ENCODE measurements at places on chromosomes 6 and 20.

DNA sequence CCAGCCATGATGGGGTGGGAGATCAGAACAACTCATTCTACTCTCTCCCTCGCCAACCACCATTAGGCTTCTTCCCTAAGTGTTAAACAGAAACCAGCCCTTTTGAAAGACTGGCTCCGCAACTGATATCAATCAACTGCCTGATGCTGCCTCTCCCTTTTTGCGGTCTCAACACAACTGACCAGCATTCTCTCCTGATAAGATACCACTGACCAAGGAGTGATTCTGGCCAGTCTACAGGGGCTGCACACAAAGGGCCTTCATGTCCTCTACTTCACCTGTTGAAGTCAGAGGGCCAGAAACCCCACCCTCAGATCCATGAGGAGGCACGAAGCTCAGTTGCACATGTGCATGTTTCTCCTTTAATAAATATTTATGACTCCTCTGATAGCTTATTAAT, 145.1 kb downstream of the CD24 start:
- DNase-seq = no peak

DNA sequence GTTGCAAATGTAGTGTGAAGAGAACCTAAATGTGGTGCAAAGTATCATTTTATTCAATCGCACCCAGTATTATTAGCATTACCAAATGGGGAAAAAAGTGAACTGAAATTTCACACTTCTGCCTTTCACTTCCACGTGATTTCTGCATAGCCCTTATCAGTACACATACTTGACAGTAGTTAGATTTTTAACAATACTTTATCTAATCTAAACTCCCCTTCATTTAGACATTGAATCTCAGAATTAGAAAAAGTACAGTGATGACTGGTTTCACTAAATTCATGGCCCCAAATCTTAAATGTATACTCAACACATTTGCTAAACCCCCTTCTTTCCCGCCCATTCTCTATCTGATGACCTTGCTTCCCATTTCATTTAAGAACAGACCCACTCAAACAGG, 14.3 kb downstream of the STX7 start:
- no peak for DNase-seq

DNA sequence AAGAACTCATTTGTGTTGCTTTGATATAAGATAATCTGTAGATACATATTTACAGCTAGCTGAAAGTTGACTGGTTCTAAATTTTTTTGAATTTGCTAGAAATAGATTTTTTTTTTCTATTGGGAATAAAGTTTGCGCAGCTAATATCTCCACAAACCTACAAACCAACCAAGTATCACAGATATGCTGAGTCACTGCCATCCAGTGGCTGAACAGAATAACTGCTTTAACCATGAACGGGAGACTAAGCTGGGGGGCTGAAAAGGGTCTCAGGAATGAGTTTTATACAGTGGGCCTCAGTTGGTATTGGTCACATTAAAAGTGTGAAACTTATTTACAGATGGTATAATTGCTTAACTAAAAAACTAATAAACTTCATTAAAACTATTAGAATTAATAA, 326.7 kb upstream of the CNR1 start:
- DNase-seq = no peak

DNA sequence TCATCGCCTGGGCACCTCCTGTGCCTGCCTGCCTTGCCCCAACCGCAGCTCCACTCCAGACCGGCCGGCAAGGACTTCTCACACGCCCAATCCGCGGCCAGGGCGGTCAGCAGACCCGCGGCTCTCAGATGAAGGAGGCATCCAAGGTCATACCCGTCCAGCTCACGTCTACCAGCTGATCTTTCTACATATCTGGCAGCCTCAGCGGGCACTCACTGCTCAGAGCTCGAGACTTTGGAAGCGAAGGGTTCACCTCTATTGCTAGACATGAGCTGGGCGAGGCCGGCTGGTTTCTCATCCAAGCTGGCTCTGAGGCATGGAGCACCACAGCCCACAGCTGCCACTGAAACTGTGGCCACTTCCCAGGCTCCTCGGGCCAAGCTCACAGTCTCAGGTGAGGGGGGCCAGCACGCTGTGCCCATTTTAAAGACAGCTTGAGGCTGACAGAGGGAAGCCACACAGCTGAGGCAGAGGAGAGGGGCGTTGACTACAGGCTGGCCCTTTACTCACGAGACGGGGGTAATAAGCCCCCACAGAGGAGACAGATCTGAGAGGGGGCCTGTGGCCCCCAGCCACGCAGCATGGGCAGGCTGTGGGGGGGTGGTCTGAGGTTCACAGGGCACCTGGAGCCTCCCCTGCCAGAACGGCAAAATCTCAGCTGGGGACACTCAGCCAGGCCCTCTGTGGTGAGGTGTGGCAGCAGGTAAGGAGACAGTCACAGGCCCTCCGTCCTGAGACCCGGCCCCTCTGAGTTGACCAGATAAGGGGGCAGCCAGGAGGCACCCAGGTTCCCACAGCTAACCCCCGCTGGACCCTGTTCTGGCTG, 2.0 kb downstream of the LAMA5 start:
- DNase-seq = no peak

GRCh38 chr6:139939189-139939979, 564.9 kb upstream of the CITED2 start:
- DNase-seq = no peak

DNA sequence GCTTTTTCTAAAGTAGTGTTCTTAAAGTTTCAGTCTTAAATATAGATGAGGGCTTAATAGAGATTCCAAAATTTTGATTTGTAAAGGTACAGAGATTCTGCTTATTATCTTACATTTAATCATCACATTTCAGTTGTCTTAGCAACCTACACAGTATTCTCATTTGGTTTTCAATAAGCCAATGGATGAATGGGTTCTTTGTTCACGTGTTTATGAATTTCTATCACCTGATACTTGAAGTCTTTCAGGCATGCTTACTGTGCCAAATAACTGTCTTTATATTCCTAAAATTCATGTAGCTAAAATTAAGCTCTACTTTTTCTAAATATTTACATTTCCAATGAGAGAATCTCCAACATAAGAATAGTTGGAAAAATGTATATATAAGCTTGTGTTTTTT, 152.7 kb downstream of the EYA4 start:
- DNase-seq = no peak

DNA sequence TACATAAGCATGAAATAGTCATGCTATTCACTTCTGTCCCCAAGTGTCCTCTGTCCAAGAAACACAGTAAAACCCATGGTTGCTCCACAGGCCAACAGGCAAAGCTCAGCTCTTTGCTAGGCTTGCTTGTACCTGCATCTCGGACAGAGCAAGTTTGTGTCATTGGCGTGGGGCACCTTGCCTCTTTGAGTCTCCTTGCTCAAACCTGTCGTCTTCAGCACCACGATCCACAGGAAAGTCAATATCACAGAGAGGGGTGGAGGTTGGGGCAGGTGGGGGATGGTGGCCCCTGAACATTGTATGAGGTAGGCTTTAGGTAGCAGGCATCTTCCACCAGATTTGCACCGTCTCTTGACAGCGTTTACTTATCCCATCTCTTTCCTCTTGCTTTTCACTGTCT, 4.1 kb upstream of the TMEM14B start:
- no peak for DNase-seq

- no peak for DNase-seq
These were observed 105.4 kb downstream of the OGFRL1 start for GRCh38 chr6:71393981-71394432.

DNA sequence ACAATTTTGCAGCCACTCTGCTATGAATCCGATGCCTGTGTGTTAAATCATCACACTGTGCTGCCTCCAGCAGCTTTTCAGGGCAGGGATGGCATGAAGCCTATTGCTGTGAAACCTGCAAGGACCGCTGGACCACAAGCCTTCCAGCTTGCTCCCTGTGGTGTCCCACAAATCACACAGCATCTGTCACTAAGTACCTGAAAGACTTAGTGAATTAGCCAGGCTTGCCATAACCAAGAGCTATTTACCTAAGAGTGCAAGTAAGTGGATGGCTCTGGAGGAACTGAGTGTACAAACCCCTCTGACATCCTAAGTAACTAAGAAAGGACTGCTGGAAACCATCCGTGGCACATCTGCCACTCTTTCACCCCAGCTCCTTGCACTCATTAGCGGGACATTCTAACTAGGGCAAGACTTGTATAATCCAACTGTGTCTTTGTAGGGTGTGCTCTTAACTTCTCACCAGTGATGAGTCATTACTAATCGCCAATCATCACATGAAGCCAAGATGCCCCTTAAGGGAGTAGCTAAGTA, 34.7 kb downstream of the FOXQ1 start:
- no peak for DNase-seq

- DNase-seq = no peak
These were observed 780.9 kb downstream of the C6orf118 start for GRCh38 chr6:164528539-164528938.

DNA sequence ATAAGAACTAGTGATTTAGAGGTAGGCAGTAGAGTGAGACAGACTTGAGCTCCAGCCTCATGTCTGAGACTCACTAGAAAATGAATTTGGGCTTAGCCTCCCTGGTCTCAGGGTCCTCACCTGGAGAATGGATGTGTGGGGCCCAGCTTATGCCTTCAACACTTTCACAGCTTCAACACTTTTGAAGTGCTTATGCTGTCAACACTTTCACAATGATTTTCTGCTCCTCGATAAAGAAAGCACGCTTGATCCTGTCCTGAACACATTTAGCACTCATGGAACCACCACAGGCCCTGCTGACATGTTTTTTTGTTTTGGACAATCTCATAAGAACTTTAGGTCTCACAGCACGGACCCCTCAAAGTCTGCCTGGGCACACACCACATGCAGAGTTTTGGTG, 229.3 kb downstream of the PACRG start:
- no peak for DNase-seq

DNA sequence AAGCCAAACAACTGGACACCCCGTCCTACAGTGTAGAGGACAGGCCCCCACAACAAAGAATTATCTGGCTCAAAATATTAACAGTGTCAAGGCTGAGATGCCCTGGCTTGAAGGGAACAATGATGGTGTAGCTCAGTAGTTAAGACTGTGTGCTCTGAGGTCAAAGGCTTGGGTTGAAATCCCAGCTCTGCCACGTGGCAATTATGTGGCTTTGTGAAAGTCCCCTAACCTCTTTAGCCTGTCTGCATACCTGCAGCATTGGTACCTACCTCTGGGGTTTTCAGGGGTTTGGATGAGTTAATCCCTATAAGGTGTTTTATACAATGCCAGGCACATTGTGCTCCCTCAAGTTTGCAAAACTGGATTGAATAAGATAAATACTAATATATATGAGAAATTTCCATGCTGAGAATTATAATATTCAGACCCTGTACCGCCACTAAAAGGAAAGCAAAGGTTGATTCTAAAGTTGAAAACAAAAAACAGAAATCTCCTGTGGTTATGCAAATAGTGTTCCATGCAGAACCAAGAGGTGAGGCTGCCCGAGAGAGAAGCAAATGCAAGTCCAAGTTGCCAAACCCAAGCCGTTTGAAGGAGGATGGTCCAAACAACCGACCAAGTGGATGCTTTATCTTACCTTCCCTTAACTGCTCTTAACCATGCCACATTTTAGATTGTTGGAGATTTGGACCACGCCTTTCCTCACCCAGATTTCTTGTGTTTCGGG, 199.8 kb downstream of the NFATC2 start:
- DNase-seq = no peak

DNA sequence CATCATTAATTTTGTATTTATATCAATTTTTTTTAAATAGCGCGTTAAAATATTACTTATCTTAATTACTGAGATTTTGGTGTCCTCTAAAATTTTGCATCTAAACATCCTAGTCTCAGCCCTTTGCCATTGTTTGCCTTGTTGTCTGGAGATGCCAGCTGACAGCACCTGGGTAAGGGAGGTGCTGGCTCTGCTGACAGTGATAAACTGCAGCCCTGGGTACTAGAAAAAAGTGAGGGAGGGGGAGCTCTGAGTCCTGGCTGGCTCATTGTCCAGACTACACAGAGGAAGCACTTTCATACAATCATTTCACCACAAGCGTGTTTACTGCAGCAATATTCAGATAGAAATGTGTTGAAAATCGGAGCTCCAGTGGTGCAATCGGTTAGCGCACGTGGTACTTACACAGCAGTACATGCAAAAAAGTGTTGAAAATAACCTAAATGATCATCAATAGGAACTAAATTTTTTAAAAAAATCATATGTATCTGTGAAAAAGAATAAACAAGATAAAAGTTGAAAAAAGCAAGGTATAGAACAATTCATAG, 18.5 kb upstream of the UBR2 start:
- no peak for DNase-seq

GRCh38 chr6:18976091-18976490, 588.9 kb downstream of the RNF144B start:
- DNase-seq = no peak

DNA sequence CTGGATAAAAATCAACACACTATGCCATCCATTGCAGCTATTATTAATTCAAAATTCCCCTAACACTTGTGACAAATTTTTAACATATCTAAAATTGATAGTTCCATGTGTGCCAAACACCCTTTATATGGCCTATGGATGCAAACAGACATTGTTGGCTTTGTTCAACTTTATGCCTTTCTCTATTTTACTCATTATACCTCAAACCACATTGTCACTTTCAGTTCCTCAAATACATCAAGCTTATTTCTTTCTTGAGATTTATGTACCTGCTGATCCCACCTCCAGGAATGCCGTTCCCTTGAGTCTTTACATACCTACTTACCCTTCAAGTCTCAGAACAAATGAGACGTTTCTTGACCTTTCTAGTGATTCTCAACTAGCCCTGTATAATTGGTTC, 193.5 kb upstream of the PLN start:
- DNase-seq = no peak

- no peak for DNase-seq
These were observed 39.8 kb upstream of the MYL9 start for GRCh38 chr20:36501367-36502006.

DNA sequence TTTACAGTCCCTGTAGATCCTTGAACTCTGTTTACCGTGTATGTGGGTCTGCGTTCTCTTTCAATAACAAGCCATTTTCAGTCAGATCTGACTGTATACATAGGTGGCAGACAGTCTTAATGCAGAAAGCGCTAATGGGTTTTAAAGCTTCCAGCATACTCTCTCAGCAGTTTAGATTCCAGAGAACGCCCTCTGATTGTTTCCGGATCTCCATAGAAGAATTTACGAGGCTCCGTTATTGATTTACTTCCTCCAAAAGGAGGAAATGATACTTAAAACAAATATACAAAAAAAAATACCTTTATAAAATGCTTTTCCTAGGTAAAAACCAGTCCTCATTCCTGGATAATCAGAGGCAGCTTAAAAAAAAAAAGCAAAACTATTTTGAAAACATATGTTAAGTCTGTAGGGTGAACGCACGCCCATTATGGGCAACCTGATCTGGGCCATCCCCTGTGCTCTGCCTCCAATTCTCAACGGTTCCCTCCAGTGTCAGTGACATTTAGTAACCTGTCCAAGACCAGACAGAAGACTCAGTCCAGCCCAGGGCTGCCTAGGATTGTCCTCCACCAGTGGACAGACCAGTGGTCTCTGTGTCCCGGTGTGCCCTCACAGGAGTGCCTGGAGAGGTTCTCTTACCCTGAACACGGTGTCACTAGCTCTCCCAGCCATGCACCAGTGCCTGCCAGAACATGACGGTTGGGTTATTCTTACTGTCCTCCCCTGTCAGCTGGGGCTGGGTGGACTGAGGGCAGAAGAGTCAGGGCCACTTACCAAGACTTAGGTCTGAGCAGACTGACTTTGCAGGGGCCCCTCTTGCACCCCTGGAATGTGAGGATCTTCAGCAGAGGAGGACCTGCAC, 217.3 kb downstream of the ARID1B start:
- no peak for DNase-seq
